ENCODE measurements at places on chromosomes 4 and X.

- DNase-seq = peak; percentile 53
Observed at GRCh38 chrX:39693298-39693697, 404.5 kb downstream of the BCOR start.

DNA sequence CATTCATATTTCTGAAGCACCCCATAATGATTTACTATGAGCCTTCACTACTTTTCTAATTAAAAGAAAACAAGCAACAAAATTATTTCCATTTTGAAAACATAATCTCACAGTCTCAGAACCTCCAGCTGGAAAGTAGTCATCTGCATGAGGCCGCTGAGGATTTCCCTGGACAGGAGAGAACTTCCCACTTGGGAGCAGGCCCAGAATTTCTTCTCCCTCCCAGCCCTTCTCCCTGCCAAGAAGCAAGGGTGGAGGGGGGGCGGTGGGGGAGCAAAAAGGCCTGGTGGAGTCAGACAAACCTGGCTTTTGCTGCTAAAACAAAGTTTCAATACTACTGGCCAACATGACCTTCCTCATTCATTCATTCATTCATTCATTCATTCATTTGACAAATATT is 167.3 kb downstream of the PJA1 start:
- DNase-seq = no peak

GRCh38 chr4:153204728-153205648 is 745 bp downstream of the TRIM2 start:
- peak; percentile 54 for DNase-seq

- DNase-seq = peak; percentile 13
Observed at GRCh38 chrX:15441464-15441863, 51.7 kb downstream of the PIR start.

DNA sequence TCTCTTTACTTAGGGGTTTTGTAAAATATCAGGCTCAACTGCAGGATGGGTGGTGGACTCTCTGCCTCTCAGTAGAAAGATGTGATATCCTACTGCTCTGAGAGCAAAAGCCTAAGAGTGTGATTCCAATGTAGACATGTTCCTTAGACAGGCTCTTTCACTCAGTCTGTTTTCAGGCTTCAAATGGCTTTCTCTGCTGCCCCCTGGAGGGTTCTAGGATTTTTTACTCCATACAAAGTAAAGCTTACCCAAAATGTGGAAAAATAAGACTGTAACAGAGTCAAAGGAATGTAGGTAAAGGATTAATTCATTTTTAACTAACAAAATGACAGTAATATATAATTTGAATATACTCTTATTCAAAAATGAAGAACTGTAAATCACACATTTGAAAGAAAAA is 32.1 kb downstream of the ZGRF1 start:
- DNase-seq = peak; percentile 90

DNA sequence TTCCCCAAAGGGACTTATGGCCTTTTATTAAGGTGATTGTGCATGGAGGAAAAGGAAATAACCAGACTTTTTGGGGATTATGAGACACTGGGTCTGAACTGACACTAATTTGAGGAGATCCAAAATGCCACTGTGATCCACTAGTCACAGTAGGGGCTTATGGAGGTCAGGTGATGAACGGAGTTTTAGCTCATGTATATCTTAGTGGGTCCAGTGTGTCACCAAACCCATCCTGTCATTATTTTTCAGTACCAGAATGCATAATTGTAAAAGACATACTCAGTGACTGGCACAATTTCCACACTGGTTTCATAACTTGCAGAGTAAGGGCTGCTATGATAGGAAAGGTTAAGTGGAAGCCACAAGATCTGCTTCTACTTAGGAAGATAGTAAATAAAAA is 131.3 kb downstream of the RTL3 start:
- DNase-seq = no peak

GRCh38 chr4:139142087-139142486 is 34.9 kb downstream of the ELF2 start:
- DNase-seq = no peak

- DNase-seq = peak; percentile 33
Observed at GRCh38 chr4:184471881-184472613, 2.3 kb downstream of the IRF2 start.

- no peak for DNase-seq
Observed at GRCh38 chrX:49247916-49248811, 12.9 kb downstream of the CCDC22 start.

DNA sequence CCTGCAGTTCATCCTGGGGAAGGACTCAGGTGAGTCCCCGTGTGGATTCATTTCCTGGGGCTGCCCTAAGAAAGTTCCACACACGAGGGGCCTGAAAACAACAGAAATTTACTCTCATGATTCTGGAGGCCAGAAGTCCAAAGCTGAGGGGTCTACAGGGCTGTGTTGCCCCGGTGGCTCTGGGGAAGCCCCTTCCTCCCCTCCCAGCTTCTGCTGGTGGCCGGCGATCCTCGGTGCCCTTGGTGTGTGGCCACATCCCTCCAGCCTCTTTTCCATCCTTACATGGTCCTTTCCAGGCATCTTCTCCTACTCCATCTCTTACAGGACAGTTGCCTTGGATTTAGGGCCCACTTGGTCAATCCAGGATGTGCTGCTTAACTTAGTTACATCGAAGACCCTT is 15.1 kb downstream of the SH3BP2 start:
- no peak for DNase-seq

DNA sequence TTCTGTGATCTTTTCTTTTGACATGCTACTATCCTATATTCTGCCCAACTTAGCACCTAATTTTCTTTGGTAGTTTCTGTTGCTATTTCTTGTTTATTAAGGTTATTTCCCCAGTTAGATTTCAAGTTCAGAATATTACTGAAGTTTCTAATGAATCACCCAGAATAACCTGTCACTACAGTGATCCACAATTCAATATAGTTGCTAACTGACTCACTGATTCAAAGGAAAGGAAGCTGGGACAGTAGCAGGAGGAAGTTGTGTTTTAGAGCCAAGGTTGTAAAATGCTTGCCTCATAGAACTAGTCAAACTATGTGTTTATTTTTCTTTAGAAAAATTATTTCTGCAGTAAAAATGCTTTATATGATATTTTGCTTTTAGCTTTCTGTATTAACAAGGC is 37.4 kb downstream of the PAK3 start:
- no peak for DNase-seq

GRCh38 chr4:81827577-81828202 is 356.0 kb upstream of the RASGEF1B start:
- no peak for DNase-seq

DNA sequence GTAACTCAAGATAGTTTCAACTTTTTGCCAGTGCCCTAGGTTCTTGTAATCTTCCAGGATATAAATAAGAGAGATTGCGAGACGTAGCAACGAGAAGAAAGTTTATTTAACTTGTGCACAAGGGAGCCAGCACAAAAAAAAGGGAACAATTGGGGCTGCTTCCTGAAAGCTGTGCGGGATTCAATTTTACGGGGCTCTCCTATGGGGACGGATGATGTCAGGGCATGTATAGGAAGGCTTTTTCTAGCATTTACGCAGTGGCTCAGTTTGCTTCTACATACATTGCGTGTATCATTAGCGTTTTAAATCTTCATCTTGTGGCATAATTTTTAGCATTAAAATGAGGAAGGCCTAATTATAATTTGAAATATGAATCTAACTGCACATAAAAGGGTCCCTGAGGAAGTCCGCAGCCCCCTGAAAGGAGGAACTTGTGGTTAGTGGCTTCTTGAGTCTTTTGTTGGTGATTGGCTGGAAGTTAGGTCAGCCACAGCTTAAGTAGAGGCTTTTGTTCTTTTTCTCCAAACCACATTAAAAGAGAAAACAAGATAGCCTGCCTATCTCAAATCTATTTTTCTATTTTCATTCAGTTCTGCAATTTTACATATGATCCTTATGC is 668.2 kb upstream of the NDST4 start:
- DNase-seq = no peak

DNA sequence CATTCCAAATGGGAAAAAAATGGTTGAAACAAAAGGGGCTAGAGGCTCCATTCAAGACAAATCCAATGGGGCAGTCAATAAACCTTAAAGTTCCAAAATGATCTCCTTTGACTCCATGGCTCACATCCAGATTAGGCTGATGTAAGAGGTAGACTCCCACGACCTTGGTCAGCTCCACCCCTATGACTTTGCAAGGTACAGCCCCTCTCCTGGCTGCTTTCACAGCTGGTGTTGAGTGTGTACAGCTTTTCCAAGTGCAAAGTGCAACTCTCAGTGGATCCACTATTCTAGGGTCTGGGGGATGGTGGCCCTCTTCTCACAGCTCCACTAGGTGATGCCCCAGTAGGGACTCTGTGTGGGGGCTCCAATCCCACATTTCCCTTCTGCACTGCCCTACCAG is 21.5 kb downstream of the SULT1B1 start:
- no peak for DNase-seq

DNA sequence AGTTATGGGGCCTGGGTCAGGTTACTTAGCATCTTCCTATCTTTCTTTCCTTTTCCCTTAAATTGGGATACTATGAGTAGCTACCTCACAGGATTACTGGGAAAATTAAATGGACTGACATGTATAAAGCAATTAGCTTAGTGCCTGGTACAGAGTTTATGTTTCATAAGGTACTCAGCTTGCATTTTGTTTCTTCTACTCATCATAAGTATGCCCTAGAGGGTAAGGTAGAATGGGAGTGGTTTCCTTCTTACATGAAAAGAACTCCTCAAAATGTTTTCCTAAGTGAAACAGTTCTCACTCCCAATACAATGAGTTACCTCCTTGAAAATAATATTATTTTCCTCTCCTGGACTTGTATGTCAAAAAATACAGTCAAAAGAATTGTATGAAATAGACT is 75.7 kb downstream of the NPFFR2 start:
- DNase-seq = no peak

DNA sequence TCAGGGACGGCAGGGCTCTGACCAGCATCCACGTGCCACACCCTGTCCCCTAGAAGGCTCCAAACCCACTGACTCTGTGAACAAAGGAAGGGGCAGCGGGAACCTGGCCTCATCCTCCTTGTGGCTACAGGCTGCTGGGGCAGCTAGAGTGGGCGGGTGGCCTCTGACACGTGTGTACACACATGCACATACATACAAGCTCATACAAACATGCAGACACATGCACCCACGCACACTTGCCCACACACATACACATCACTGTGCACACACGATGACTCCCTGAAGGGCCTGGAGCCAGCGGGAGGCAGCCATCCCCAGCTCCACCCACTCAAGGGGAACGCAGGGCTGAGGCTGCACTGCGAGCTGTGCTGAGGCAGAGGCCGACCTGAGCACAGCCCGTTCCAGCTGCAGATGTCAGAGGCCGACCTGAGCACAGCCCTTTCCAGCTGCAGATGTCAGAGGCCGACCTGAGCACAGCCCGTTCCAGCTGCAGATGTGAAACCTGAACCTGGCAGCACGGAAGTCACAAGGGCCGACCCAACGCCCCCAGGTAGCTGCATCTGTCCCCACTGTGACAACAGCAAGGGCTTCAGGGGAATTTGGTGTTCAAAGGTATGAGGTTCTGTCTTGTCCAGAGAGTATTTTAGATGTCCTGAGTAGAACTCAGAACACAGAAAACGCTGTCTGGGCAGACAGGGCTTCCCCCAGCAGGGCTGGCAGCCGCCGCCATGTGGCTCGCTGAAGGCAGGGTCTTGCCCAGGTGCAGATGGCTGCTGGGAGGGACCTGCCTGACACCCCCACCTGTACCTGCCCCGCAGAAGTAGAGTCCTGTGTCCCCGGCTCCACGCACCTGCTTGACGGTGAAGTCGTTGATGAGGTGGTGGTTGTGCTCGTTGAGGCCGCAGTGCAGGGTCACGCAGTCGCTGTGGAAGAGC is 33.5 kb downstream of the CTBP1 start:
- no peak for DNase-seq

DNA sequence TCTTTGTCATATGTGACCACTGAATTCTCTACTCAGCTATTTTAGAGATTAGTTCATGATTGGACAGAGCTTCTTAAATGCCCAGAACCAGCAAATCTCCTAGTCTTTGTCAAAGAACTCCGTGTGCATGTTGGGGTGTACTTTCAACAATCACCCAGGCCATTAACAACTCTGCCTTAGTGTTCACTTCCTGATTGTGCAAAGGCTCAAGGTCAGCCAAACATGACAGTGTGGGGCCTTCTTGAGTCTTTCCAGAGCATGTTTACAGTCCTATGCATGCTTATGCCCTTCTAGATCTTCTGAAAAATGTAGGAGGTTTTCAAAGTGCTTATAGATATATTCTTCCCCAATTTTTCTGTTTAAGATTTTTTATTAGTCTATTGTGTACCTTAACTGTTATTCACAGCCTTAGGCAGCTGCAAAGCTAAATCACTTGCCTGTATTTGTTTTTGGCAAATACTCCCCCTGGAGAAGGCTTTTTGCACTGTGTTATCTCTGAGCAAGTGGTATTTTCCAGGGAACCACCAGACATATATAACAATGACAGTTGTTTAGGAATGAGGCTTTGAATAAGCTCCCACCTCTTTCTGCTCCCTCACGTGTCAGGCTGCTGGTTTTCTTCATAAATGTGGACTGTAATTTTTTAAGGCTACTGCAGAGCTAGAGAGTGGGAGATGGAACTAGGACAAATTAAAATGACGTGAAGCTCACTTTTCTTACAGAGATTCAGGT is 24.0 kb upstream of the DRP2 start:
- DNase-seq = no peak

- DNase-seq = no peak
Observed at GRCh38 chrX:133215747-133216146, 2.4 kb downstream of the TFDP3 start.

DNA sequence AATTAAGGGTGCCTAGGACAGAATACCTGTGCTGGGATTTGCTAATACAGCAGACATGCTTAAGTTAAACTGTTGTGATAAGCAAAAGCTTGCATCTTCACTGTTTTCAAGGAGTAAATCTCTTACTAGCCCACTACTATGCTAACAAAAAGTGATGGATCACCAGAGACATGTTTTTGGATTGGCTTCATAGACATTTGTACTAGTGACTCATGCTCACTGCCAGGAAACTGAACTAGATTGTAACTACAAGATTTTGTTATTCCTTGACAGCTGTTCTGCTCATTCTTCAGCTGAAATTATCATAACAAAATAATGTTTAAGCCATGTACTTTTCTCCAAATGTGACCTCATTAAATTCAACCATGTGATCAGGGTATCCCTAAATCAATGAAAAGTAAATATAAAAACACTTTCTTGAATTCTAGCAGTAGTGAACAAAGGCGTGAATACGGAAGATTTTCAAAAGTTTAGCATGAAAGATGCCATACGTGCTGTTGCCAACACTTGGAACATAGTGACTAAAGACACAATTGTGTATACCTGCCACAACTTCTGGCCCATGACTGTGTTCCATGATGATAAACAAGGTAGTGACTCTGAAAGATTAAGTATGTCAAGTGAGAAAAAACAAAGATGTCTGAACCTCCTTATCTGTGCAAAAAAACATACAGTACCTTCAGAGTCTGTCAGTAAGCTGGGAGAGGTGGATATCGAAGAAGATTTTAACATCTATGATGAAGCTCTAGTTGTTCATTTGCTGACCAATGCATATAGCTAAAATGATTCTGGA is 154.0 kb downstream of the BTC start:
- DNase-seq = no peak

- no peak for DNase-seq
Observed at GRCh38 chr4:125082729-125083417, 231.9 kb upstream of the FAT4 start.

Measured in brain (organoid and tissue), 16 donors.